Vagina (tissue), 2 donors: ENCODE measurements at places on chromosomes 1 and 21. TPM values are rescaled to one million over a fixed set of nuclear protein-coding genes. Genes with fewer than 3 reads are reported as not detected.

FLG2 gene
- not detected for total RNA-seq

DR1 gene
- 20.6 TPM for total RNA-seq

FMN2 gene
- not detected for total RNA-seq

PAPPA2 gene
- 0.25 TPM for total RNA-seq

CFAP141 gene
- total RNA-seq = not detected

ATF6 gene
- 21.1 TPM for total RNA-seq

AJAP1 gene
- 1.7 TPM for total RNA-seq
